Pulmonary artery endothelial cell (primary cell): ENCODE measurements at places on chromosomes 3 and 15. TPM values are rescaled to one million over a fixed set of nuclear protein-coding genes. Genes with fewer than 3 reads are reported as not detected.

- DNase-seq: no peak
These were observed 273.5 kb downstream of the NEK10 start for GRCh38 chr3:27095553-27096222.

GRCh38 chr15:69410248-69410874 lies 3.8 kb upstream of the KIF23 start:
- no peak for DNase-seq

GRCh38 chr3:140398387-140398786 lies 279.5 kb upstream of the TRIM42 start:
- no peak for DNase-seq

GRCh38 chr3:153232851-153233271 lies 70.8 kb downstream of the RAP2B start:
- DNase-seq: no peak

DNA sequence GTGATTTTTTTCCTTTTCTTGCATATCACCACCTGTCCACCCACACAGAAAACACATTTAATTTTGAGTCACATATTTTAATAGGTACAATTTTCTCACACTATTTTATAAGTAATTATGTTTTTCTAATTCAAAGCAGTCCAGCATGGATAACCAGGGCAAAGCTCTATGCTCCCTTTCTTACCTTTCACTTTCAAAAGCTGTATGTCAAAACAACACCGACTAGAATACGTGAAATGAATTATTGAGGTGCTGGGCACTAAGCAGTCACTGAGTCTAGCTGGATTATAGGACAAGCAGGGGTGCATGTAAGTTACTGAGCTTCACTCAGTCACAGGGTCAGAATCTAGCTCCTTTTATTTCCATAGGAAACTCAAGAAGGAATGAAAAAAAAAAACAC lies 60.6 kb downstream of the LSAMP start:
- DNase-seq: no peak

The PSTPIP1 gene
- 1.0 and 3.2 TPM in 2 replicates for total RNA-seq

The GOLGA8O gene
- total RNA-seq: 0.20 and 0.53 TPM in 2 replicates

- no peak for DNase-seq
These were observed 298.1 kb upstream of the NECTIN3 start for GRCh38 chr3:110773413-110773954.

GRCh38 chr3:141643391-141643790 lies 94.7 kb upstream of the RNF7 start:
- no peak for DNase-seq

- no peak for DNase-seq
These were observed 993 bp upstream of the SIAH2 start for GRCh38 chr3:150763841-150764483.

- DNase-seq: no peak
These were observed 2.2 kb downstream of the SCAANT1 start for GRCh38 chr3:63910001-63910400.
